ENCODE measurements at places on chromosomes 3 and 15. TPM values are rescaled to one million over a fixed set of nuclear protein-coding genes. Genes with fewer than 3 reads are reported as not detected.
A peak's percentile ranks its signal among the peaks of the same experiment; 100 is the strongest.

RGMA gene
- 2.3 TPM for total RNA-seq

DNA sequence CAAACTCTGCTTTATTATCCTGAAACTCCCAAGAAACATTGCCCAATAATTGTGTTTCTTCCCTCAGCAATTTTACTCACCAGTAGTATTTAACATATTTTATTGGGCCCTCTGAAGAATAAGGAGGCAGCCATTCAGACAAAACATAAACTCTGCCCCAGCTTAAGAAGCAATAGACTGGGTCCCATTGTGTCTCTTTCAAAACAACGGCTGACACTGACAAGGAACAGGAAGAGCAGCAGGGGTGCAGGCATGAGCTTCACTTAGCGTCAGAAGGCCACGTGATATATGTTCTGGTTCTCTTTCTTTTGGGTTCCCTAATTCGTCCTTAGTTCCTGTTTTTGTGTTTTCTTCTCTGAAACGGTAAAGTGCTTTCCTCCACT is 242.3 kb downstream of the FHIT start:
- peak; percentile 42 for DNase-seq

GRCh38 chr3:102224171-102224570 is 210.6 kb upstream of the ZPLD1 start:
- DNase-seq = peak; percentile 26

GRCh38 chr3:158085931-158086330 is 20.3 kb downstream of the SHOX2 start:
- no peak for DNase-seq

DNA sequence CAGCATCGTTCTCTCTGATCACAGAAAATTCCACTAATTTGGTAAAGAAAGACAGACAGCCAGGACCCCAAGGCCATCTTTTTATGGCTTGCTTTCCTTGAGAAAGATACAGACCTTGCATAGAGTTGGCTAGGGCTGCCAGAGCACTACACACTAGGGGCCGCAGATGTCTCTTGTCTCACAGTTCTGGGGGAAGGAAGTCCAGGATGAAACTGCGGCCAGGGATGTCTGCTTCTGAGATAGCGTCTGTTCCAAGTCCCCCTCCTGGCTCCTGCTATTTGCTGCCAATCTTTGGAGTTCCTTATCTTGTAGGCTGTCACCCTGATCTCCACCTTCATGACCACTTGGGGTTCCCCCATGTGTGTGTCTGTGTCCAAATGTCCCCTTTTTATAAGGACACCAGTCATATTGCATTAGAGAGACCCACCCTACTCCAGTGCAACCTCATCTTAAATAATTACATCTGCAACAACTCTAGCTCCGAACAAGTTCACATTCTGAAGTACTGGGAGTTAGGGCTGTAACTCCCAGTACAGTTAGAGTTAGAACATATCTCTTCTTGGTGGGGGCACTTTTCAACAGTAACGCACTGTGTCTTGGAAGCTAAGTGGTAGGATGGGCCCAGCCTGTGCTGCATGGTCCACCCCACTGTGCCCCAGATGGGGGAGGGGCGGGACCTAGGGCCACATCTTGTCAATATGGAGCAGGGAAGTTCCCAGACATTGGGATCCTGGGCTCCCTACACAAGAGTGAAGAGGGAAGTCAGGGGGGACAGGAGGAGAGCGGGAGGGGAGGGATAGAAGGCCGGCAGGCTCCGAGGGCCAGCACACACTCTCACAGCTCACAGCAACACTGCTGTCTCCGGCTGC is 42.2 kb downstream of the KLF15 start:
- DNase-seq = no peak

DNA sequence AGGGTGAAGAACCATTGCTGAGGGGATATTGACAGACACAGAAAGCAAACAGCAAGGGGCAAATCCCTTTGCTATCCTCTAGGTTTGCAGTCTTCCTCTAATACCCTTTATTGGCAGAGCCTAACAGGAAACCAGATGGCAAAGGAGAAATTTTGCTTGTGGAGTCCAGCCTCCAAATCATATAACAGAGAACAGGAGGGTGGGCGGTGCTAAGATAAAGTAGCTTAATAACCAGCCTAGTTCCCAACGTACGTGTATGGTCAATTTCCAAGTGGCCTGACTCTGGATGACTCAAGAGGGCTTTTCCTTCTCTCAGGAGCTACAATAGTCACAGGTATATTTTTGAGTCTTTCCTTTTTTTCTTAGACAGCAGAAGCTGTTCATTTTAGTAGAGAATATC is 404.5 kb downstream of the PDCD6IP start:
- no peak for DNase-seq

WWTR1 gene
- total RNA-seq = 77.5 TPM

- no peak for DNase-seq
Observed at GRCh38 chr3:14512942-14513327, 27.2 kb downstream of the GRIP2 start.

DNA sequence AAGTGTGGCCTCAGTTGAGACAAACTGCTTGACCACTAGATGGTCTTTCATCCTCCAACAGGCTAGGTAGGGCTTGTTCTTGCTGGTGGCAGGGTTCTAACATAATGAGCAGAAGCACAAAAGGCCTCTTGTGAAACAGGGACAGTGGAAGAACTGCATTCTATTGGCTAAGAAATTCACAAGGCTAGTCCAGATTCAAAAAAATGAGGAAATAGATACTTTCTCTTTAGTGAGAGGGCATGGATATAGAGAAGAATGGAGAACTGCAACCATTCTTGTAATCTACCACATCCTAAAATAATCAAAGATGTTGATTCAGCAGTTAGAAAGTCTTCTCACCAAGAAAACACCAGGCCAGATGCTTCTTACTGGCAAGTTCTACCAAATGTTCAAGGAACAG is 143.7 kb upstream of the LRIG1 start:
- no peak for DNase-seq

DNA sequence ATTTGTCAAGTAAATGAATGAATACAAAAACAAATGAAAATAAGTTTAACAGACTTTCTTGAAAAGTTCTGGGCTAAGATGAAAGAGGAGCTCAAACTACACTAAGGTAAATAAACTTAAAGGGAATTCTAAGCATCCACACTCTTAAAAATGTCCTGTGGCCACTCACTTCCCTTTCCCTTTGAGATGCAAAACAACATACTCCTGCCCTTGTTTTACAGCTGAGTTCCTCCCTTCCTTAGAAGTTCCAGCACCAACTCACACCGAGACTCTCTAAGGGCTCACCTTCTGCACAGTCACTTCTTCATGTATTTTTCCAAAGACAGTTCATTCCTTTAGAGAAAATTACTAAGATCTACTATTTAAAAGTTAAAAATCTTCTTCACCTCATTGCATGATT is 123.3 kb upstream of the CMC1 start:
- DNase-seq = no peak

STRIT1 gene
- not detected for total RNA-seq

DNA sequence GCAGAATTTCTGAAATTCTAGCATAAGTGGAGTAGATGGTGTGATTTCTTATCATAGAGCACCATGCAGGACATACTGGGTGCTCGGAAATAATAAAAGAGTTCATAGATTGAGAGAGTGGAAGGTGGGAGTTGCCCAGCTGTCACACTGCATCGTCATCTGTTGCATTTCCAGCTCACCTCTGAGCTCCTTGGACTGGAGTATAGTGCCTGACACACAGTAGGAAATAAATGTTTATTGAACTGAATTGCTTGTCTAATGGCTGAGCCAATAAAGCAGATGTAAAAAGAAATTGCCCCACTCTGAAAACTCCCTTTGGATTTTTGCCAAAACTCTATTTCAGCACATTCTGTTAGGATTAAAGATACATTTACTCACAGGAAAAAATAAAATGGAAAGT is 108.9 kb upstream of the UBE2E1 start:
- no peak for DNase-seq

DNA sequence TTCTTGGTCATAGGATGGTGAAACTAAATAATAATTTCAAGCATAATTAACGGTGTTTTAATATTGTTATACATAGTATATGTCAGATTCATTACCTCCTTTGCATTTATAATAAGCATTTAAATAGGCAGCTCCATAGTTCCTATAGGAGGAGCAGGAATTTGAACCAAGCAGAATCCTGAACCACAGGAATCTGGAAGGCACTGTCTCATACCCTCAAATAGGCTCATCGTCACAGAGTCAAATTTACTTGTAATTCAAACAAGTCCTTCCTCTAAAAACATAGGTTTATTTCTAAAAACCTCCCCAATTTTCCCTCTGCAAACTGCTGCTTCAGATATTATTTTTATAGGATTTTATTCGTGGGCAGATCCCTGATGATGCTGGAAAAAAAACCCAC is 376.3 kb upstream of the ARHGEF26 start:
- DNase-seq = no peak

DNA sequence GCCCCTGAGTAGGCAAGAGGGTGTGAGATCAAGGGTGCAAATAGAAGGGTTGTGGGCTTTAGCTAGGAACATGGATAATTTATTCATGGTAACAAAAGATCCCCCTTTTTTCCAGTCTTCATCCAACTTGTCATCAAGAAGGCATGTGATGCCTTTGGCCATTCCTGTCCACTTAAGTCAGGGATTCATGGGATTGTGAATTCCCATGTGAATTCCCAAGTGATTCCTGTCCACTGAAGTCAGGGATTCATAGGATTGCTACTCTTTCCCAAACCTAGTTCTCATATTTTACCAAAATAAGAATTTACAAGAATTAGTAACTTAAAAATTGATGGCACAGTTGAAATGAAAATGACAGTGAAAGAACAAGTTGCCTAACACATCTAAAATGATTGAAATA is 40.8 kb downstream of the HMG20A start:
- no peak for DNase-seq

GRCh38 chr3:30586096-30586805 is 20.1 kb upstream of the TGFBR2 start:
- no peak for DNase-seq

DNA sequence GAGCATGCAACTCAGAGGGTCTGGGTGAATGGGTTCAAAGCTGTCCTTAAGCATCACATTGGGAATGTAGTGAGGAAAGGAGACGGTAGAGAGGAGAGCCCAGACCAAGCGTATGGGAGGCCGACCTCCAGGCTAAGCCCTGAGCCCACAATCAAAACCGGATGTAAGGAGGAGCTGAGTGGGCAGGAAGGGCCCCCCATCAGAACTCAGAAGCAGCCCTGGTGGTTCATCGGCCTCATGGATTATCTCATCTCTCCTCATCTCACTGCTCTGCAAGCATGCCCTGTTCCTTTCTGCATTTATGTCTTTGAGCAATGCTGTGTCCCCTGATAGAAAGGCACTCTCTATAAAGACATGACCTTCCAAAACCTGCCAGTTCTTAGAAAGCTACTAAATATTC is 6.2 kb downstream of the HDC start:
- no peak for DNase-seq

Data from upper lobe of left lung (tissue), 6 donors.